Stimulated activated CD8-positive, alpha-beta memory T cell treated with anti-CD3 and anti-CD28 coated beads, Interleukin-7, amount 100 ng/mL, for 24 hours (primary cell): ENCODE measurements at places on chromosomes 12 and 14.

DNA sequence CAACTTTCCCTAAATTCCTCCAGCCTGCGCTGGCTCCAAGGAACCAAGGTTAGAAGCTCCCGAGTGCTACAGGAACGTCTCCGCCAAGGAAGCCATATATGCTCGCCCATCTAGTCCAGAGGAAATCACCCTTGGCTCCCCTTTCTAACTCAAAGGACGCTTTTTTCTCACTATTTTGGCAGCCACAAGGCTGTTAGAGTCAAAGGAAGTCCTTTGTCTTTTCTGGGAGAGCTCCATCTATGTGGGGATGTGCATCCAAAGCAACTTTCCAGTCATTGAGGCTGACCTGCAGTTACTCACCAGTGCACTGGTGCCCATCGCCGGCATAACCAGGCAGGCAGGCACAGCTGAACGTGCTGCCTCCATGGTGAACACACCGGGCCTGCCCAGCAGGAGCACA, 37.6 kb downstream of the RTRAF start:
- DNase-seq: no peak

DNA sequence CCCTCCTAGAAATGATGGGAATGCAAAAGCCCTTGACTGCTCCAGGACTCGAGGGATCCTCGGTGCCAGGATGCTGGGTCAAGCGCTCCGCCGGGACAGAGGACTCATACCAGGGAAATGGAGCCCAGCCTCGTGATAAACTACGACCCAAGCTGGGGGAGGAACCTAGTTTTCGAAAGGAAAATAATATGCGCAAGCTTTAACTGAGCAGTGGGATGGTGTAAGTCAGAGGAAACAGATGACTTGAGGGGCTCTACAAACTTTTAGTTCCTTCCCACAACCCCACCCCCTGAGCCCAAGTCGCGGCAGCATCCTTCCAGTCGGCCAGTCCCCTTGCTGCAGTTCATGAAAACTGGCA, 654 bp upstream of the SUPT16H start:
- DNase-seq: peak; percentile 19

DNA sequence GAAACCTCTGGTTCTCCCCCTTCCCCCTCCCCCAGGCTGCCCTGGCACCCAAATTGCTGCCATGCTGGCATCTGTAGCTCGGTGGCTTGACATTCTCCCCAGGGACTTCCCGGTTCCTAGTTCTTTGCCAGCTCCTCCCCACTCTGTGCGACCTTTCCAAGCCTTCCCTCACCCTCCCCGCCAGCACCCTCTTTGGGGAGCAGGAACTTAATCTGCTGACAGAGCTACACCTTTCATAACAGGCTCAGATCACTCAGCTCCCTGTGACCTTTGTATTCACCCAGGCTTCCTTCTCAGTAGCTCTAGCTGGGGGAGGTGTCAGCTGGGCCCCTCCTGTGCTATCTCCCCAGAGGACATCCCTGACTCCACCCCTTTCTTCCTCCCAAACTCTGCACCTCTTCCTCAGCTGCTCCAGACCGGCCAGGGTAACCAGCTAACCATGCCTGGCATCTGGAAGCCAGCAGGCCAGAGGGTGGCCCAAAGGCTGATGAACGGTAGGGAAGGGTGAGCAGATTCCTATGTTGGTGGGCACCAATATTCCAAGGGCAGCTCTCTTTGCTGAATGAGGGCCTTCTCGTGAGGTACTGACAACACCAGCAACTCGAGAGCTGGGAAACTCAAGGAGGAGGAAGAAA, 1.8 kb upstream of the COX14 start:
- no peak for DNase-seq

DNA sequence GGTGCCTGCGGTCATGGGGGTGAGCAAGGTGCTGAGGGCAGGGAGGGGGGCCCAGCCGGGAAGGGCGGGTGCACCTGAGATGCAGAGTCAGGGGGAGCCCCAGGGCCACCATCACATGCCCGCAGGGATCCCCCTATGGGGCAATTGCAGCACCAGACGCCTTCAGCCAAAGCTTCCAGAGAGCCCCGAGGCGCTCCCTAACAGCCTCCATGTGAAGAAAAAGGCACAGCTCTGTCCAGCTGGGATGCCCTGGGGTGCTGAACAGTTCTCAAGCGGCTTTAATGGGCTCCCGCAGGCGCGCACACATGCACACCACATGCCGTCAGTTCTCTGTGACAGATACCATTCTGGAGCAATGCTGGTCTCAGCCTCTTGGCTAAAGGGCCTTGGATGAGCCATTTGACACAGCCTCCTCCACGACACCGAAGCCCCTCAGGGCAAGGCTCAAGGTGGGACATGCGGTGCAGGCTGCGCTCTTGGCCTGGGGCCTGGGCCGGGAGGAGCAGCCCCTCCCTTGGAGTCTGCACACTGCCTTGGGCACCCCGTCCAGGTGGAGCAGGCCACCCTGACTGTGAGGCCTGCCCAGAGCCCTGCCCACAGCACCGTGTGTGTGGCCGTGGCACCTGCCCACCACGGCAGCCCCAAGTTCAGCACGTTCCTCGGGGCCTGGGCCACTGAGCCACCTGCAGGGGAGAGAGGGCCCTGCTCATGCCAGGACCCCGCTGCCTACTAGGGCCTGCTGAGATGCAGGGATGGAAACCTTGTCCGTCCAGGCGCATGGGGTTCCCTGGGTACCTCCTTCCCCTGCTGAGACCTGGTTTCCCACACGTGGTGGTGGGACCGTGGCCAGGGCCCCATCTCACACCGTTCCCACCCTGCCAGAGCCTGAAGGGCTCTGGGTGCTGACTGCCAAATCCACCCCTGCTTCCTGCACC, 7.7 kb downstream of the XRCC3 start:
- no peak for DNase-seq

GRCh38 chr14:53735916-53736315, 220.7 kb downstream of the BMP4 start:
- DNase-seq: no peak

DNA sequence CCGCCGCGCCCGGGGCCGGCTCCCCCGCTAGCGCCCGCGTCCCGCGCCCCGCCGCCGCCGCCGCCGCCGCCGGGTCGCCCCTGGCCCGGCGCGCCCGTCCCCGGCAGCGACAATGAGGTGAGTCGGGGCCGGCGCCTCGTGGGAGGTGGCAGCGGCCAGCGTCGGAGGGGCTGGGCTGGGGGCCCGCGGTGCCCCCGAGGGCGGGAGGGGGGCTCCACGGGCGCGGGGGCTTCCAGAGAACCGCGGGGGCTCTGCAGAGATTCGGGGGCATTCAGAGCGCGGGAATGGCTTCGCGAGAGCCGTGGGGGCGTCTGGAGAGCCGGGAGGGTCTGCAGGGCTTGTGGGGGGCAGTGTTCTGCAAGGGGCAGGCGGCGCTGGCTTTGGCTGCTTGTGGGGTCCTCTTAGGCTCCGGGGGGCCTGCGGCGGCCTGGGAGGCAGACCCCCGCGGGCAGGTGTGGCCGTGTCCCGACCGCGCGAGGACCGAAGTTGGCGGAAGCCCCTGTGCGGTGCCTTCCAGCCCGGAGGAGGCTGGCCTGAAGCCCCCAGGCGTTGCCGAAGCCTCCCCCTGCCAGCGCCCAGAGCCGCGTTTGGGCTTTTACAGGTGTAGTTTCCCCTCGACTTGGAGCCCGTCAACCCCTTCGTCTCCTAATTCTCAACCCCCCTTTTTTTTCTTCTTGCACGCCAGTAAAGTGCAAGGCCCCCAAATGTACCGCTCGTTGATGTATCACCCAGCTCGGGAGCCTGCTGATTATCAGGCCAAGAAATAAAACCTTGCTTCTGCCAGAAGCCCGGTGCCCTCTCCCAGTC, 93.1 kb upstream of the EVL start:
- no peak for DNase-seq

DNA sequence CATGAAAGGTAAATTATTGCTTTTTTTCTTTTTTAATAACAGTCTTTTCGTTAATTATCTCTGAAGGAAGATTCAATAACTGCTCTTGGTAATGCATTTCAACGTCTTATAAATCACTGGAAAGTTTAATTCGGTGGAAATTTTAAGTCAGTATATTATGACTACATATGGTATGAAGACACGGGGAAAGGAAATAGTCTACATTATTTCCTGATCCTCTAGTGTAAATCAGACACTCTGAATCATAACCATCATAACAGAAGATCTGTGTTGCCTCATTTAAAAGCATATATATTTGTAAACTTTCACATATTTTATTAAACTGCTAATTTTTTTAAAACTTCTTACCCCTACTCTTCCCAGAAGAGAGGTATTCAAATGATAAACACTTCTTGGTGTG, 53.7 kb downstream of the EFCAB11 start:
- no peak for DNase-seq

DNA sequence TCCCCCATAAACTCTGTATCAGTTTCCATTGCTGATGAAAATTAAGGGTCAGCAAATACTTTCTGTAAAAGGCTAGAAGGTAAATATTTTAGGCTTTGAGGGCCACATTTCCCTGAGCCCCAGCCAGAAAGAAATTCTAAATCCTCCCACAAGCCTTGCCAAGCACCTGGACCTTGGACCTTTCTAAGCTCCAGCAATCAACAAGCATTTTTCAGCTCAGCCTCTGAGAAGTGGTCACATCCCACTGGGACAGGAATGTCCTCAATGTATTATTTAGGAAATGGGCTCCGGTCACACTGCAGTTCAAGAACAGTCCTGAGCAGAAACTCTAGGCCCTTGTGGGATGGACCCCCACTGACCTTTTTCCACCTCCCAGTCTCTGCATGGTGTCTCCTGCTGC, 55.9 kb downstream of the WSCD2 start:
- DNase-seq: no peak
